ENCODE measurements at places on chromosomes 7 and 10.

- DNase-seq, result no peak
Measured at GRCh38 chr7:148485618-148486017, 104.9 kb upstream of the C7orf33 start.

DNA sequence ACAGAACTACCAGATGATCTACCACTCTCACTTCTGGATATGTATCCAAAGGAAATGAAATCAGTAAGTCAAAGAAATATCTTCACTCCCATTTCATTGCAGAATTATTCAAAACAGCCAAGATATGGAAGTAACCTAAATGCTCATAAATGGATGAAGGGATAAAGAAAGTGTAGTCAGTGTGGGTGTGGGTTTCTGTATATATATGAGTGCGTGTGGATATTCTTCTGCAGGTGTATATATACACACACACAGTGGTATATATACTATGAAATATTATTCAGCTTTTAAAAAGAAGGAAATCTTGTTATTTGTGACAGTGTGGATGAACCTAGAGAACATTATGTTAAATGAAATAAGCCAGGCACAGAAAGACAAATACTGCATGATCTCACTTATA lies 48.7 kb downstream of the IMMP2L start:
- no peak for DNase-seq

DNA sequence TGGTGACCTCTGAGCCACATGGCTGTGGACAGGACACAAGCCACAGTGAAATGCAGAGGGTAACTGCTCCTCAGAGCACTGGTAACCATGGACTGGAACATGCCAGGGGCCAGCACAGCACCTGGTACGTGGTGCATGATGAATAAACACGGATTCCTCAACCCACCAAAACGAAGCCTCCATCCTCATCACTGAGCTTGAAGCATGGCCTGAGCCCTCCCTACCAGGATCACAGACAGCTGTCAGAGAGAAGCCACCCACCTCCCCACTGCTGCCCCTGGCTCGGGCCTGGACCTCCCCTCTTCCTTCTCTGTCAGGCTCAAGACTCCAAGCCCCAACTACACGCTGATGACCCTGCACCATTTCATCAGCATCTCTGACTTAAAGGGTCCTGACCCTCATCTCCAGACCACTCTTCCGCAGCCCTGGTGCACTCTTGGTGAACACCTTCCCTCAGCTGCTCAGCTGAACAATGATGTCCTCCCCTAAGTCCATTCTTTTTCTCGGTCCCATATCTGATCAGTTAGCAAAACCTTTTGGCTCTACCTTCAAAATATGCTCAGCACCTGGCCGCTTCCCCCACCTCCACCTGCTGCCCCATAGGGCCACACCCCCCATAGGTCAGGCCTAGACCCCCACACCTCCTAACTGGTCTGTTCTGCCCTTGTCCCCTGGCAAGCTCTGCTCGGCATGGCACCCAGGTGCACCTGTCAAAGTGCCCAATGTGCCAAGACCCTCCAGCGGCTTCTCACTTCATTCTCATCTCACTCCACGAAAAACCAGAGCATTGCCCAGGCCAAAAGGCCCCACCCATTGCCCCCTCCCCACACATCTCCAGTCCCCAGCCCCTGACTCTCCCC lies 141.1 kb downstream of the MAPK8 start:
- DNase-seq, result no peak

DNA sequence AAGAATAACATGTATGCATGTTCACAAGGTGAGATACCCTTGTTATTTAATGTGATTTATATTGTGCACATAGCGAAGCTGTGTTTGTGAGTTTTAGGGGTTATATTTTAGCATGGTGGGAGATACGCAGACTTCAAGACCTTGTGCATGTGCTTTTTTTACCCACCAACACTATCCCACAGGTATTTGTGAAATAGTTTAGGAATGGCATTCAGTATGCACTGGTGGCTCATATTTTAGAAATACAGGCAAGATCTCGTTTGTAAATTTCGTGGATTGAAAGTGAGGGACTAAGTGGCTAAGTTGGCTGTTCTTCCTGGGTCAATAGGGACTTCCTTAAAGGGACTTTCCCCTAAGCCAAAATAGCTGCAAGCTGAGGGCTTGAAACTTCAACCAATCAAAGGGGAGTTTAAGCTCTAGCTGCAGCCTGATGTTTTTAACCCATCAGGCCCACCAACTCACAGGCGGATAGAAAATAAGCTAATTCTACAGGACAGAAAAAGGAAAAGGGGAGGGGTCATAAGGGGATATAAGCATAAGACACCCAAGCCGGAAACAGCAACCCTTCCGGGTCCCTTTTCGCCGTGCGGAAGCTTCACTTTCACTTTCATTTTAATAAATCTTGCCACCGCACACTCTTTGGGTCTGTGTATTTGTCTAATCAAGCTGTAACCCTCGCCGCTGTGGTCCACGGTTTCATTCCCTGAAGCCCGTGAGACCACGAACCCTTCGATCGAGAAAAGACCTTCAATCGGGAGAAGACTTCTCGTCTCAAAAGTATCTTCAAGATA lies 291.0 kb downstream of the GPR158 start:
- no peak for DNase-seq

DNA sequence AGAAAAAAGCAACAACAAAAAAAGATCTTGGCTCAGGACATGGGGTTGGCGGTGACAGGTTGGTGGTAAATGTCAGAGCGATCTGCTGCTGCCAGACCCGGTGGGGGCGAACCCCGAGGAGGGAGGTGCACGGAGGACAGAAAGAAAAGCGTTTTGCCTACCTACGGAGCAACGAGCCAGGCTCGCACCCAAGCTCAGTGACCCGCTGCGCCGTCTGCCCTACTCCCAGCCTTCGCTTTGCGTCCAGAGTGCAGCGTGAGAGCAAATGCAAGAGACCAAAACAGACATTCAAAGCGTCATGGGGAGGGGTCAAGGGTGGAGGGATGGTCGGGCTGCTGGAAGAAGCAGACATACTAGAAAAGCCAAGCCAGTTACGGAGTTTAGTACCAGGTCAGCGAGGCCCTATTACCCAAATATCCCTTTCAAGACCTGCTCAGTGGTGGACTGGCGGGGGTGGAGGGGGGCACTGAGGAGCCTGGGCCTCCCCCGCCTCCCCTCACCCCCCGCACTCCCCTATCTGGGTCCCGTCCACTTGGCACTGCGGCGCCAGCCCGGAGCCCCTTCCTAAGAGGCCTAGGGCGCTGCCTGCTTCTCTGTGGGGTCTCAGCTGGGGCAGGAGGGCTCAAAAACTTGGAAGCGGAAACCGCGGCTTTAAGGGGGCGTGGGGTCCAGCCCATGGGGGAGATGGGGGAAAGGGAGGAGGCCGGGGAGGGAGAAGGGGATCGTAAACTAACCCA lies 66.9 kb downstream of the SLC29A4 start:
- no peak for DNase-seq

DNA sequence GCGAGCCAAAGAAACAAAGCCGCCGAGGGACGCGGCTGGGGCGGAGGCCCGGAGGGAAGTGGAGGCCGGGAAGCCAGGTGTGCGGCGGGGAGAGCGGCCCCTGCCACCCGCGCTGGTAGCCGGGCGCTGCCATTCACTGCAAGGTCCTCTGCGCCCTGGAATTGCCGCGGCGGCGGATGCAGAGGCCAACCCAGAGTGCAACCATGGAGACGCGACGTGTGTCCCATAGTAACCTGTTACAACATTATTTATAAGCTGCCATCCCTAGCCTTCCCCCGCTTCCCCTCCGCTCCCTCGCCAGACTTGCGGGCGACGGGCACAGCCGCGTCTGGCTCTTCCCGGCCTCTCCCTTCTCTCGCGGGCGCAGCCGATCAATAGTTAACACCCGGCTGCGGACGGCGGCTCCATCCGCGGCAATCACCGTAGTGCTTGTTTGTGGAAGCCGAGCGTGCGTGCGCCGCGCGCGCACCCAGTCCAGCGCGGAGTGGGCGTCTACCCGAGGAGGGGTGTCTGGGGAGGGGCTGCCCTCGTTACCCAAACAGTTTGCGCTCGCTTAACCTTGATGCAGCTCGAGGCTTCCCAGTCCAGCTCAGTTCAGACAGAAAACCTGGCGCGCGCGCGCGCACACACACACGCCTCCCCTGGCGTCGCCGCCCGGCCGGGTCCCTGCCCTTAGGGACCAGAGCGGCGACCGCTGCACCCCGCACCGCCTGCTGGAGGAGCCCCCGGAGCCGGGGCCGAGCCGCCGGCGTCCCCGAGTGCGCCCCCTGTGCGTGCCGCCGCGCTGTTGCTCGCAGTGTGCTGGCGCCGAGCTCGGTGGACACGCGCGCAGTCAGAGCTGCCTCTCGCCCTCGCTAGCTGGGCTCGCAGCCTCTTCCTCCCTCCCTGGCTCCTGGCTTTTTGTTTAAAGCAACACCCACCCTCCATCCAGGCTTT lies 165.4 kb upstream of the DPP6 start:
- no peak for DNase-seq

GRCh38 chr7:107049480-107049879 lies 5.0 kb downstream of the PRKAR2B start:
- DNase-seq, result no peak

DNA sequence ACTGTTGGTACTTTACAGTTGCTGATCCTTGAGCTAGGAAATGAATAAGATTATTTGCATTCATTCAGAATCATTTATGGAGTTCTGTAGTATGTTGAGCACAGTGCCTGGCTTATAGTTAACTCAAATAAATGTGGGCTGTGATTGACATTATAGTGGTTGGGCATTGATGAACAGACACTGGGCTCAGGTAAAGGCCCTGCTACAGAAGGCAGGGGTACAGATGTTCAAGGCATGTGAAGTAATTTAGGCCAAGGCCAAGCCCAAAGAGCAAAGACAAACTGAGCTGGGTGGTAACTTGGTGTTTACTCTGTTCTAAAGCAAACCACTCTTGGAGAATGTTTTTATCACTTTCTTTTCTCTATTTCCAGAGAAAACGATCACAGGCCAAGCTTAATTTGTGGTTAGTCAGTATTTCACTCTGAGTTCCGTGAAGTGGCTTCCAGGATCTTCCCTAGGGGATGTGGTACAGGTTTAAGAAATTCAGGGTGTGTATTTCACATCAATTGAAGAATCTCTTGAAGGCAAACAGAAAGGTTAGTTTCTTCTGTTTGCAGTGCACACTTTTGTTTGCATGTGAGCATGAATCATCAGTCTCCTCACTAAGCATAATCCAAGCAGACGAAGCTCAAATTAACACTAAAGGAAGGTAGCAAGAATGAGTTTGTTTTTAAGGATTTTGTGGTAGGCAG lies 113.9 kb upstream of the PRR15 start:
- DNase-seq, result no peak

DNA sequence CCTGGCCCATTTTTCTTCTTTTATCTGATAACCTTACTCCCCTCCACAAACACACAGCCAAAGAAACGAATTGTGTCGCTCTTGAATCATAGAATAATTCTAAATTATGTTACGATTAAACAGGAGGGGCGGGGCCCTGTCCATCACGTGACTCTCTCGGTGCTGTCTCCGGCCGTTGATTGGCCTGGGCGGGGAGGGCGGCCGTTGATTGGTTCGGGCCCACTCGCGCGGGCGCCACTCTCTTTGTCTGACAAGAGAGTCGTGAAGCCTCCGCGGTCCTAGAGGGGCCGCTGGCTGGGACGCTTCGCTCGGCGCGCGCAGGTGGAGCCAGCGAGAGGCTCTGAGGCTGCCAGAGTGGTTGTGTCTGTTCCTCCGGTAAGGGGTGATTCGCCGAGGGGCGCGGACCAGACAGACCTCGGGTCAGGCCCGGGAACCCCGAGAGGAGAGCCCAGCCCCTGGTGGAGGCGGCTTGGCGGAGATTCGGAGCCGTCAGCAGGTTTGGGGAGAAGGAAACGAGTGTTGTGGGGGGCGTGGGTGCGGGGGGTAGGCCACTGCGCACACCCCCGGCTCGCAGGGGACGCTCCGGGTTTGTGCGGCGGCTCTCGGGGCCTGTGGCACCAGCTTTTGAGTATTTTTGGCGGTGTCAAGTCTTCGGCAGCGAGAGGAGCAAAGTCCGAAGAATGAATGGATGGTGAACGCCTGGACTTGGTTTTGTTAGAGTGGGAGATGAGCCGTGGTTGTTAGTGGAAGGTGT lies at the start of gene ZNF789:
Gene ZNF789, plus strand, starts transcription at position 330 of the 754 bp plus-strand sequence. CDS start 3,567 bp downstream, outside the sequence.
- DNase-seq, result peak; percentile 97

DNA sequence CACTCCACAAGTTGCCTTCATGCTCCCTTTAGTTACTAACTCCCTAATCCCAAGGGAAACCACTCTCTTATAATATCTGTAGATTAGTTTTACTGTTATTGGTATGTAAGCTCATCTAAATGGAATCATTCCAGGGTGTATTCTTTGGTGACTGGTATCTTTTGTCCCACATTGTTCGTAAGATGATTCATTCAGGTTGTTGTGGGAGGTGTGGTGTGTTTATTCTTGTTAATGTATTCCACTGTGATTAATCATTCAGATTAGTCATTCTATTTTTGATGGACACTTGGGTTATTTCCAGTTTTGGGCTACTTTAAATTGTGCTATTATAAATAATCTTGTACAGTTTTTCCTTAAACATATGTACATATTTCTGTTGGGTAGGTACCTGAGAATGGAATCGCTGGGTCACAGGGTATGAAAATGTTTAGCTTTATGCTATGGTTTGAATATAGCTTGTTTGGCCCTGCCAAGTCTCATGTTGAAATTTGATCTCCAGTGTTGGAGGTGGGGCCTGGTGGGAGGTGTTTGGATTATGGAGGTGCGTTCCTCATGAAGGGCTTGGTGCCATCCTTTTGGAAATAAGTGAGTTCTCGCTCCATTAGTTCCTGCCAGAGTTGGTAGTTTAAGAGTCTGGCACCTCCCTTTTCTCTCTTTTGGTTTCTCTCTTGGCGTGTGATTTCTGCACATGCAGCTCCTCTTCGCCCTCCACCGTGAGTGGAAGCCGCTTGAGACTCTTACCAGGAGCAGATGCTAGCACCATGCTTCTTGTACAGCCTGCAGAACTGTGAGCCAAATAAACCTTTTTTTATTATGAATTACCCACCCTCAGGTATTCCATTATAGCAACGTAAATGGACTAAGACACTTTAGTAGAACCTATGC lies 13.8 kb downstream of the BTRC start:
- DNase-seq, result no peak

DNA sequence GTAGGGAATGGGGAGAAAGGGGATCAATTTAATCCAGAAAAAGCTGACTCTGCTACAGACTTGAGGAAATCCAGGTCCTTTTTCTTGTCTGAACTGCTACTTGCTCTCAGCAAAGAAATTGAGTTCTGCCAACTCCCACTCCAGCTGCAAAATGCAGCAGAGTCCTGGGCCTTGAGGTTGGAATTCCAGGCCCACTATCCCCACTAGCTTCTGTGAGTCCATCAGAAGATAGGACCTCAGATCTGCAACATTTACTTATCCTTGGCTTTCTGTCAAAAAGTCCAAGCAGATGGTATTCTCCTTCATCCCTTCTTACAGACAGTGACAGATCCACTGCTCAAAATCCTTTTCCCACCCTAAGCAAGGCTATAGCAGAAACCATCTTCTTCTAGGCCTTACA lies 219.2 kb downstream of the ARHGAP12 start:
- no peak for DNase-seq

Measured in activated CD4-positive, alpha-beta T cell treated with anti-CD3 and anti-CD28 coated beads for 1 hour (primary cell).